Activated naive CD8-positive, alpha-beta T cell treated with anti-CD3 and anti-CD28 coated beads, Interleukin-2, amount 50 U/mL, for 24 hours (primary cell): ENCODE measurements at places on chromosomes 7 and 10.
A peak's percentile ranks its signal among the peaks of the same experiment; 100 is the strongest.

GRCh38 chr10:103578782-103579382, 85.4 kb downstream of the NEURL1 start:
- no peak for DNase-seq

GRCh38 chr10:79488336-79488735, 24.0 kb upstream of the EIF5AL1 start:
- DNase-seq = no peak

DNA sequence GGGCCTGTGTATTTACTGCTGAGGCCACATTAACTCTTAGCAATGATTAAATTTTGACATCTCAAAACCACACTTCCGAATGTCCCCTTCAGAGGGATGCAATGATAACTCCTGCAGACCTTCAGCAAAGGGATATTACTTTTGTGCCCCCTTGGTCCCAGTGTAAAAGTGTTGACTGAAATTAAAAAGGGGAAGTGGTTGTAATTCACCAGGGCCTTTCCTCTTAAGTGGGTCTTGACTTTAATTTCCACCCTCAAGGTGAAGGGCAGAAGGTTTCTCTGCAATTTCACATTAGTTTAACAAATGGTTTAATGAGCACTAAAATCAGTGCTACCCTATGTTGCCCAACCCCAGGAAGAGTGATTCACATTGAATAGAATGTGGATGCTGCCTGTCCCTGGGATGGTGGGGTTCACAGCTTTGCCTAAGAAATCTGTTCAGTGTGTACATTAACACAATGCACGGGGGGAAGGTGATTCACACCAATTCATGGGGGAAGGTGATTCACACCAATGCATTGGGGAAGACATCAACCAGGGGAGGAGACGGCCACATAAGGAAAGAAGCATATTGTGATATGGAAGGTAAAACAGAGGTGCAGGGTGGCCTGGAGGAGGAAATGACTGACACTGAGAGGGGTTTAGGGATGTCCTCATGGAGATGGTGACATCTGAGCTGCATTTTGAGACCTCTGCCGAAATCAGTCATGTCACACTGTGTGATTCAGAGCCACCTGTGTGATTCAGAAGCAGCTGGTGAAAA, 19.4 kb upstream of the TNS3 start:
- no peak for DNase-seq

DNA sequence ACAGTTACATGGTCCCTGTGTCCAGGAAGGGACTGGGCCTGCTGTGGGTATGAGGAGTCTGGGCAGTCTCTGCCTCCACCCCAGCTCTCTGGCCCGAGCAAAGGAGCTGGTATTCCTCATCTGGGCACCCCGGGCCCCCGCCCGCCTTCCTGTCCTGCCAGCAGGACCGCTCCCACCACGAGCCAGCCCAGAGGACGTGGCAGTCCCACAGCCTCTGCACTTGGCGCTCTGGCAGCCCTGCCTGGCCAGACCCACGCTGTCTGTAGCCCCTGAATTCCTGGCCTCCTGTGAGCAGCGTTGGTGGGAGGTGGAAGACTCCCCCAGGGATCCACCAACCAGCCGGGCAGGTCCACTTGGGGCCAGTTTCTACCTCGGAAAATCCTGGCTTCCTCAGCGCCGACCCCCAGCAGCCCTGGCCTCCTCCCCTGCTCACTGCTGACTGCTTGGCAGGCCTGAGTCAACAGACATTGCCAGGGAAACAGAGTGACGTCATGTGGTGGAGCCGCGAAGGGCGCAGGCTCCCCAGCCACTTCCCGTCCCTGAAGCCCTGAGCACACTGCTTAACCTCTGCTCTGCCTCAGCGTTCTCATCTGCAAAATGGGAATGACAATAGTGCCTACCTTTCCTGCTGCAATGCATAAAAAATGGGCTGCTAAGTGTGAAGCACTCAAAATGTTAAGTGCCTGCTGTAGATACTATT, 21.6 kb upstream of the LIMK1 start:
- peak; percentile 59 for DNase-seq

- no peak for DNase-seq
Observed at GRCh38 chr7:146291900-146292299, 175.3 kb downstream of the CNTNAP2 start.
